Chondrocyte (in vitro differentiated cells): ENCODE measurements at places on chromosomes 2 and 18. TPM values are rescaled to one million over a fixed set of nuclear protein-coding genes. Genes with fewer than 3 reads are reported as not detected.
A peak's percentile ranks its signal among the peaks of the same experiment; 100 is the strongest.

GRCh38 chr2:9646196-9647030 lies 15.6 kb upstream of the YWHAQ start:
- H3K27ac ChIP-seq = no peak overlapping the region
- H3K4me1 ChIP-seq = no peaks in the 10 kb centered on the region
- no peak overlapping the region for H3K4me3 ChIP-seq
- DNase-seq = no peak
- no peaks in the 10 kb centered on the region for H3K36me3 ChIP-seq

The OSBPL6 gene
- 6.5 to 10.5 TPM (median 10.3 TPM) in 3 replicates for total RNA-seq

The MBD2 gene
- total RNA-seq = 51.2 to 54.8 TPM (median 52.2 TPM) in 3 replicates

GRCh38 chr18:72378016-72378415 lies 166.1 kb downstream of the CBLN2 start:
- H3K36me3 ChIP-seq = no peaks in the 10 kb centered on the region
- no peak overlapping the region for H3K4me3 ChIP-seq
- no peak for DNase-seq
- H3K27me3 ChIP-seq = no peaks in the 10 kb centered on the region
- H3K4me1 ChIP-seq = no peaks in the 10 kb centered on the region

DNA sequence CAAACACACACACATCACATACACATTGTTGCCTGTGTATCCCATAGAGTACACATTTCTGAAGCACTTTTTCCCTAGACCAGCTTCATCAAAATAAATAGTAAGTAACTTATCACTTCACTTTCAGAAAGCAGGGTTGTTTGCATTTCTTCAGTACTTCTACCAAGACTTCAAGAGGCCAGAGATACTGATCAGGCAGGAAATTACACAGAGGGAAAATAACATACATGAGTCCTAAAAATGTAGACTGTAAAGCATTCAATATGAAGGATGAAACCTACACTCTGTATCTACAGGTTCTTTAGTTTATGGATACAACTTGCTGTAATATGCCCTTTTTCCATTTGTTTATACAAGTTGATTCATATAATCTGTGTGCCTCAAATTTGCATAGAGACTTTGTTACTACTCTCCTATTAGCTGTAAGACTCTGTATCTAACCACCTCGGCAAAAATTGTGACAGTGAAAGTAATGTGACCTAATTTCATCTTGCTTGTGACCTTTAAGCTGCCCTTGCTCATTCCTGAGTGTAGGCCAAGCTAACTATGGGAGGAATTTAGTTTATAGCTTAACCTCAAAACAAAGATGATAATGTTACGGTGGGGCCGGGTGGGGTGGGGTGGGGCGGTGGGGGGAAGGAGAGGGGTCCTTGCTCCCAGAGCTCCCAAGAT lies 228.9 kb upstream of the SPOPL start:
- no peaks in the 10 kb centered on the region for H3K27me3 ChIP-seq
- peaks cover 38% of the 10 kb centered on the region for H3K4me1 ChIP-seq
- H3K4me3 ChIP-seq = no peak overlapping the region
- DNase-seq = no peak
- no peak overlapping the region for H3K27ac ChIP-seq

DNA sequence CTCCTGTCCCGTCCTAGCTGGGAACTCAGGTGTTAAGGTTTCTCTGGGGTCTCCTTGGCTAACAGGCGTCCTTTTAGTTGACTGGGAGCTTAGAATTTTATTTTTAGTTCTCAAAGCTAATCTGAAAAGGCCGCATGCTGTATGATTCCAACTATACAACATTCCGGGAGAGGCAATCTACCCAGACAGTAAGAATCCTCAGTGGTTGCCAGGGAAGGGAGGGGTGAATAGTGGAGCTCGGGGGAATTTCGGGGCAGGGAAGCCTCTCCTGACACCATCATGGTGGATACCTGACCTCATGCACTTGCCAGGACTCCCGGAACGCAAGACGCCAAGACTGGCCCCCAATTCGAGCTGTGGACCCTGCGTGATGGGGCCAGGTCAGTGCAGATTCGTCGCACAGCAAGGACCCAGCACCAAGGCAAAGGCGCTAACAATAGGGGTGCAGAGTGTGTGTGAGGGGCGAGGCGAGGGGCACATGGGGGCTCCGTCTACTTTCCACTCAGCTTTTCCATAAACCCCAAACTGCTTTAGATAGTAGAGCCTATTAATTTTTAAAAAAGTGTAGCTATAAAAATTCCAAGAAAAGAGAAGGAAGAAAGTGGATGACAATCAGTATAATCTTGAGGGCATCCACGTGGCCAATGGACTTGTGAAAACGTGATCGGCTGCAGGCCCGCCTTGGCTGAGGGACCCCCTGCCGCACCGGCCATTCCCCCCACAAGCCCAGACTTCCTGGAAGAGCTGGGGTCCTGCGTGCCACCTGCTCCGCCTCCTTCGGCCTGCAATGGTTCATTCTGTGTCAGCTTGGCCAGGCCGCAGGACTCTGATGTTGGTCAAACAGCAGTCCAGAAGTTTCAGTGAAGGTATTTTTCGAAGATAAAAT lies 17.3 kb downstream of the PDCD1 start:
- peaks cover 21% of the 10 kb centered on the region for H3K4me1 ChIP-seq
- no peak for DNase-seq
- peaks cover 28% of the 10 kb centered on the region for H3K27me3 ChIP-seq
- no peak overlapping the region for H3K27ac ChIP-seq
- no peak overlapping the region for H3K4me3 ChIP-seq

GRCh38 chr2:21404827-21405625 lies 281.3 kb downstream of the TDRD15 start:
- DNase-seq = no peak
- H3K4me1 ChIP-seq = no peaks in the 10 kb centered on the region
- H3K27me3 ChIP-seq = peaks cover 4% of the 10 kb centered on the region
- H3K4me3 ChIP-seq = no peak overlapping the region

The CCDC121 gene
- 1.6 to 2.7 TPM (median 1.7 TPM) in 3 replicates for total RNA-seq

The LOXHD1 gene
- total RNA-seq = not detected in 3 replicates

DNA sequence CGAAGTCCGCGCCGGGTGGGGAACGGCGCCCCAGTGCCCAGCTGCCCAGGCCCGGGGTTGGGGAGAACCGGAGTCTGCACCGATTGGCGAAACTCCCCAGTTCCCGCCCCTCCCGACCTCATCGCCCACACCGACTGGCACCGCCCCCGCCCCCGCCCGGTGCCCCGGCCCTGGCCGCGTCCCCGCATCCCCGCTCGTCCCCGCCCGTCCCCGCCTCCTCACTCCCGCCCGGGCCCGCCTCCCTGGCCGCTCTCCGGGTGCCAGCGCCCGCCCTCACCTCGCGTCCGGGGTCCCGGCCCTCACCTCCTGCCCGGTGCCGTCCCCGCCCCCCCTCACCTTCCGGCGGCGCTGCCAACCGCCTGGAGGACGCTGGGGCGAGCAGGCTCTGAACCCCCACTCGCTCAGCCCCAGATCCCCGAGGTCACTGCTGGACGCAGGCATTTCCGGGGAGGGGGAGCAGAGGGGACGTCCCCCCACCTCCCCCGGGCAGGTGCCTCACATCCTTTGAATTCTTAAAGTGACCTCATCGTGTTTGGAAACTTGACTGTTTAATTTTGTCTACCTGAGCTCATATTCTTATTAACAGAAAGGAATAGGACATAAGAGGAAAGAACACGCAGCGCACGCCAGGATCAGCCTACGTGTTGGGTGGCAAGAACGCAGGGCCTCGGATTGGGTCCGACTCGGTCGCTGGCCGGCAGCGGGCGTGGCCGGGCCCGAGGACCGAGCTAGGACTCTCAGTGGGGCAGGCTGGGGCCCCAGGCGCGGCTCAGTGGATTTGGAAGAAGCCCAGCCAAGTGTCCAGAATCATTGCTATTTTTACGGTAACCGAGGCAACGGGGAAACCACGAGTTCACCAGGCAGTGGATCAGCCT lies at the start of gene FAM110C:
TSS of gene FAM110C (minus strand) at position 35 of the 875 bp plus-strand sequence. CDS start 120 bp downstream, outside the sequence.
- H3K4me1 ChIP-seq = peaks cover 15% of the 10 kb centered on the region
- peaks cover 48% of the 10 kb centered on the region for H3K27me3 ChIP-seq
- H3K36me3 ChIP-seq = no peaks in the 10 kb centered on the region
- H3K4me3 ChIP-seq = peak within 1 kb of the TSS; percentile 73
- DNase-seq = no peak

GRCh38 chr2:204479557-204479956 lies 65.7 kb upstream of the PARD3B start:
- H3K36me3 ChIP-seq = no peaks in the 10 kb centered on the region
- H3K27me3 ChIP-seq = no peaks in the 10 kb centered on the region
- H3K4me3 ChIP-seq = no peak overlapping the region
- DNase-seq = no peak
- H3K4me1 ChIP-seq = peaks cover 5% of the 10 kb centered on the region

DNA sequence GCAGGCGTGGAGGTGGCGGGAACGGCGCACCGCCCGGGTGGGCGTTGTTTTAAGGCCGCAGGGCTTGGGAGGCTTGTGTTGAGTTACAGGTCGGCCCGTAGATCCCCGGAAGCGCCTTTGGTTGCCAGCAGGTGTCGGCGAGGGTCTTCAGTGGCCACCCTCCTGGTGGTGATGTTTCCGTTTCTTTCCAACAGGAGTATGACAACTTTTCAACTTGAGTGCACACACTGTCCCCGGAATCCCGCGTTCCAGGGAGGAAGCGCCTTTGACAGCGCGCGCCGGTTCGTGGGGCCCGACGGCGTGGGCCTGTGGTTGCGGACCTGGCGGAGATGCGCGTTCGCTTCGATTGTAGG lies 1.0 kb upstream of the HDAC4 start:
- H3K27ac ChIP-seq = peak overlapping the region; percentile 98
- H3K4me3 ChIP-seq = peak overlapping the region; percentile 85
- H3K27me3 ChIP-seq = no peaks in the 10 kb centered on the region
- H3K36me3 ChIP-seq = no peaks in the 10 kb centered on the region

DNA sequence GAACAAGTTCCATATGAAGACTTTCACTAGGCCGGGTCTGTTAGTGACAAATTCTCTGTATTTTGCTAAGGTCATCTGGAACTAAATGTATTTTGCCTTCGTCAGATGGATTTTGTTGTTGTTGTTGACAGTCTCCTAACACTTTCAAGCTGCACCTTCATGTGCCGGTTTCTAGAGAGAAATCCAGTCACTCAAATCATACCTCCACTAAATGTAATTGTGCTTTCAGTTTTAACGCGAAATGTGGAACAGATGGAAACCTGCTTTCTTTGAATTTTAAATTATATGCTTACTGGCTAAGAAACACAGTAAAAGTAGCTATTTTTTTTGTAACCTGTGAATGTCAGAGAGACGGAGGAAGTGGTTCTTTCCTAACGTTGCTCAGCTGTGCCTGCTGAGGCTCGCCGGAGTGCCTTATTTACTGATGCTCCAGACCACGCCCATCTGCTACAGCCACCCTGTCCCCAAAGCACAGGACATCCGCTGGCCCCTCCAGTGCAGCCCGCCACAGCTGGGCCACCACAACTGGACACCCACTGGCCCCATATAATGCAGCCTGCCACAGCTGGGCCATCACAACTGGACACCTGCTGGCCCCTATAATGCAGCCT lies 134.7 kb downstream of the PXDN start:
- peaks cover 11% of the 10 kb centered on the region for H3K27me3 ChIP-seq
- H3K36me3 ChIP-seq = peaks cover 2% of the 10 kb centered on the region
- H3K4me1 ChIP-seq = peaks cover 18% of the 10 kb centered on the region
- no peak overlapping the region for H3K27ac ChIP-seq

DNA sequence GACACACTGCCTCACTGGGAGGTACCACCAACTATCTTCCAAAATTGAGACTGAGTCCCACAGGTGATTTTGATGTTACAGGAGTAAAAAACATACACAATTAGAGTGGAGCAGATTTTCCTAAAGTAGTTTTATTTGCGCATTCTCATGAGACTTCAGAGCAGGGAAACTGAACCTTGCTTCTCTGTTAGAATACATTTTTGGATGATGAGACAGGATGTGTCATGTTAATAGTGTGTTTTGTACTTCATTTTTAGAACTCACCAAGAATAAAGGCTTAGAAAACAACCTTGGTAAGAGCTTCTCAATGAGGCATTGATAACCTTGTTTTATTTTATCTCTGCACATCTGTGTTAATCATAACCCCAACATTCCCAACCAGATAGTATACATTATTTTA lies 310.2 kb upstream of the GALNT5 start:
- H3K4me3 ChIP-seq = no peak overlapping the region
- H3K27ac ChIP-seq = no peak overlapping the region
- H3K27me3 ChIP-seq = peaks cover 6% of the 10 kb centered on the region

GRCh38 chr2:190235101-190235500 lies 84.5 kb downstream of the HIBCH start:
- no peaks in the 10 kb centered on the region for H3K4me1 ChIP-seq
- peaks cover 18% of the 10 kb centered on the region for H3K36me3 ChIP-seq
- no peaks in the 10 kb centered on the region for H3K27me3 ChIP-seq
- H3K27ac ChIP-seq = no peak overlapping the region

- peaks cover 14% of the 10 kb centered on the region for H3K36me3 ChIP-seq
- H3K27me3 ChIP-seq = peaks cover 8% of the 10 kb centered on the region
- H3K4me1 ChIP-seq = peaks cover 11% of the 10 kb centered on the region
- no peak for DNase-seq
Measured at GRCh38 chr2:88554189-88554588, 73.1 kb downstream of the EIF2AK3 start.

- no peak for DNase-seq
- no peak overlapping the region for H3K27ac ChIP-seq
- H3K4me3 ChIP-seq = no peak overlapping the region
- H3K36me3 ChIP-seq = no peaks in the 10 kb centered on the region
Measured at GRCh38 chr18:67924656-67925055, 408.1 kb upstream of the DSEL start.

GRCh38 chr2:200382874-200383273 lies 76.4 kb downstream of the SPATS2L start:
- peak overlapping the region; percentile 84 for H3K27ac ChIP-seq
- no peaks in the 10 kb centered on the region for H3K27me3 ChIP-seq
- DNase-seq = no peak

- peaks cover 4% of the 10 kb centered on the region for H3K27me3 ChIP-seq
- H3K4me1 ChIP-seq = peaks cover 17% of the 10 kb centered on the region
- no peak for DNase-seq
- no peak overlapping the region for H3K4me3 ChIP-seq
- H3K27ac ChIP-seq = no peak overlapping the region
- H3K36me3 ChIP-seq = peaks cover 5% of the 10 kb centered on the region
Measured at GRCh38 chr2:239881031-239881471, 144.1 kb downstream of the NDUFA10 start.

The OR6B2 gene
- not detected in 3 replicates for total RNA-seq

The GPBAR1 gene
- 0.10 to 0.26 TPM (median 0.22 TPM) in 3 replicates for total RNA-seq
